SW 1271 (cell line): ENCODE measurements at places on chromosomes 2 and 18.

GRCh38 chr18:58303363-58303762, 259.3 kb downstream of the NEDD4L start:
- no peak for DNase-seq

DNA sequence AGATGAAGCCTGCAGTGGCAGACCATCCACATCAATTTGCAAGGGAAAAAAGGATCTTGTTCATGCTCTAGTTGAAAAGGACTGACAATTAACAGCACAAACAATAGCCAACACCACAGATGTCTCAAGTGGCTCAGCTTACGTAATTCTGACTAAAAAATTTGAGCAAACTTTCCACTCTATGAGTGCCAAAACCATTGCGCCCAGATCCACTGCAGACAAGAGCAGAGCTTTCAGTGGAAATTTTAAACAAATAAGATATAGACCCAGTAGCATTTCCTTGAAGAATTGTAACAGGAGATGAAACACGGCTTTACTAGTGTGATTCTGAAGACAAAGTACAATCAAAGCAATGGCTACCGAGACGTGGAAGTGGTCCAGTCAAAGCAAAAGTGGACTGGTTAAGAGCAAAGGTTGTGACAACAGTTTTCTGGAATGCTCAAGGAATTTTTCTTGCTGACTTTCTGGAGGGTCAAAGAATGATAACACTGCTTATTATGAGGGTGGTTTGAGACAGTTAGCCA, 12.0 kb upstream of the ZNF396 start:
- no peak for DNase-seq

GRCh38 chr18:77132369-77133050, at the start of gene MBP:
Gene MBP (minus strand): TSS chr18:77132783. CDS start chr18:77105261, 27,522 bp downstream.
- no peak for DNase-seq

GRCh38 chr2:163970058-163970813, 234.4 kb upstream of the FIGN start:
- no peak for DNase-seq

DNA sequence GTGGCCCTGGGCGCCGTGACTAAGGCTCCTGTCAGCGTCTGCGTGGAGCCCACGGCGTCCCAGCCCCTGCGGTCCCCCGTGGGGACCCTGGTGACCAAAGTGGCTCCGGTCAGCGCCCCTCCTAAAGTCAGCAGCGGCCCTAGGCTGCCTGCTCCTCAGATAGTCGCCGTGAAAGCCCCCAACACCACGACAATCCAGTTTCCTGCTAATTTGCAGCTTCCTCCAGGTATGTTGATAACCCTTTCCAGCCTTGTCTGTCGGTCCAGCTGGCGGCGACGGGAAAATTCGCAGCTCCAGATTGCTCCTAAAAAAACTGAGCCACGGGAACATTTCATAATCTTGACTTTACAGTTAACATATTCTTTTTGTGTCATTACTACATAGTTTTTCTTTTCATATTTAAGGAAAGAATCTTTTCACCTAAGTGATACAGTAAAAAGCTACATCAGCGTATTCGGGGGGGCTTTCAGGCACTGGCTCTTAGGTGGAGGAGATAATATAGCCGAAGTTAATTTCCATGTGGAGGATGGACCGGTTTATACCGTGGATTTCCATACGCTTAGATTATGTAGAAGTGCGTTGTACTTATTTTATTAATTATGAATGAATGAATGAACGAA, 916 bp downstream of the TAF4B start:
- DNase-seq: peak; percentile 2

GRCh38 chr2:218898109-218898878, 17.6 kb downstream of the WNT10A start:
- DNase-seq: no peak

DNA sequence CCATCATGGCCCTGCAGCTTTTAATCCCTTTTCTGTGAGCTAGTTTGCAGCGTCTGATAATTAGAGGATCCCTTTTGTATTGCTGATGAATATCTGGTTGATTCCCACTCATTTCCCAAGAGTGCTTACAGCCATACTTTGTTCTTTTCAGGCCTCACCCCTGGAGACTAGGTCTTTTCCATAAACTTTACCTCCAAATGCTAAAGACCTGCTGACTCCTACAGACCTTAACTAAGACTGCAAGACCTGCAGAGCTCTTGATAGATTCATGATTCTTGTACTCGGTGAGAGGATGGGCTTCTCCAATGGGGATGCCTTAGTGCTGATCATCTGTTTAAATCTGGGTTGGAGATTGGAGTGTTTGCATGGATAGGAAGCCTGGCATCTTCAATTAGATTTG, 33.1 kb upstream of the DYNAP start:
- DNase-seq: no peak

- no peak for DNase-seq
Measured at GRCh38 chr2:2850859-2851258, 519.8 kb upstream of the MYT1L start.

GRCh38 chr18:35441857-35442595, 55.7 kb downstream of the INO80C start:
- DNase-seq: no peak

GRCh38 chr18:63320975-63321265, 1.4 kb upstream of the BCL2 start:
- no peak for DNase-seq
